Stimulated activated CD8-positive, alpha-beta memory T cell treated with anti-CD3 and anti-CD28 coated beads, Interleukin-4, amount 100 ng/mL, for 4 hours (primary cell): ENCODE measurements at places on chromosomes 2 and 18.

- DNase-seq, result no peak
Observed at GRCh38 chr2:149782572-149782971, 195.0 kb upstream of the MMADHC start.

DNA sequence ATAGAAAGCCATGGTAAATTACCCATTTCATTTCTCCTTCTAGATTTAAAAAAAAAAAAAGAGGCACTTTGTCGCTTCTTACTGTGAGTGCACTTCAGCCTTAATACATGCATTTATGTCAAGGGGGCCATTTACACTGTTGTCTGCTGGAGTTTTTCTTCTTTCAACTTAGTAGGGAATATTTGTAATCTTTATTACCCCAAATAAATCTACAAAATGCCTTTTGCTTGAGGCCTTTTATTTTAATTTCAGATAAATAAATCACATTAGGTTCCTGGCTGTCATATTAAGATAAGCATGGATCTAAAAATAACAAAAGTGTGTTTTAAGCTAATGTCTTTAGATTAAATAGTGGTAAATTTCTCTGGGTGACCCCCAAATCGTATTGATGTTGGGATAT, 276.0 kb downstream of the NCKAP5 start:
- DNase-seq, result no peak

DNA sequence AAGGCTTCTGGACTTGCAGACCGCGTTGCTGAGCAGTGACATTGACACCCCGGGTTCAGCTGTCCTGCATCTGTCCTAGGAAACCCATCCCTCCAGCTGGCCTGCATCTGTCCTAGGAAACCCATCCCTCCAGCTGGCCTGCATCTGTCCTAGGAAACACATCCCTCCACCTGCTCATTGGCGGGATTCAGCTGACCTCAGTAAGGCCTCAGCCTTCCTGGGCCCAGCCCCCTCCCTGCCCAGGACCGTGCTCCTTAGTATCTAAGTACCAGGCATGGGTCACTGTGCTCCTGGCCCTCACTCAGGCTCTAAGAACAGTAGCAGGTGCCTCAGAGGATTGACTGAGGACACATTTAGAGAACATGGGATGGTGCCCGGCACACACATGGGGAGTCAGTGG, 1.2 kb downstream of the MLPH start:
- DNase-seq, result no peak

- DNase-seq, result no peak
Observed at GRCh38 chr2:144011098-144011497, 508.8 kb downstream of the ZEB2 start.
